CD8-positive, alpha-beta memory T cell (primary cell): ENCODE measurements at places on chromosomes 16 and 17.

DNA sequence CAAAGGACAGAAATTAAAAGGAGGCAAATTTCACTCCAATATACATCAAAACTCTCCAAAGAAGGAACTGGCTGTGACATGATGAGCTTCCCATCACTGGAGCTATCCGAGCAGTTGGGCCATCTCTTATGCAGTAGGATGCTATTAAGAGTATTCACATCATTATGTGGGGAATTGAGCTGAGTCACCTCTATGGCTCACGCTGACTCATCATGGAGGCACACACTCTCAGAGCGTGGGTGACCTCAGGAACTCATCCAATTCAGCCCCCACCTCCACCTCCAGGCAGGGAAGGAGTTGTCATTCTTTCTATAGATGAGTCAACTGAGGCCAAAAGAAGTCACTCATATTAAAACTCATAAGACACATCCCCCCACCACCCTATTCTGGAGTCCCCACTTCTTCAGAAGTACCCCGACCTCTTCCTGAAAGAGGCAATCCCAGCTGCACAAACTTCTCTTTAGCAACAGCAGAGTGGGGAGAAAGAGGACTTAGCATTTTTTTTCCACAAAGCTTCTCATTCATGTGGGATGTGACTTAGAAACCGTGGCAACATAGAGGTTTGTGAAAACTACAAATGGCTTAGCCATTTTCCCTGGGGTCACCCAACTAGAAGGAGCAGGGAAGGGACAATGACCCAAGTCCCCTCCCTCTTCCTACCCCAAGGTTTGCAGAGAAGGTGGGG is 32.5 kb downstream of the ABCC12 start:
- DNase-seq: no peak

DNA sequence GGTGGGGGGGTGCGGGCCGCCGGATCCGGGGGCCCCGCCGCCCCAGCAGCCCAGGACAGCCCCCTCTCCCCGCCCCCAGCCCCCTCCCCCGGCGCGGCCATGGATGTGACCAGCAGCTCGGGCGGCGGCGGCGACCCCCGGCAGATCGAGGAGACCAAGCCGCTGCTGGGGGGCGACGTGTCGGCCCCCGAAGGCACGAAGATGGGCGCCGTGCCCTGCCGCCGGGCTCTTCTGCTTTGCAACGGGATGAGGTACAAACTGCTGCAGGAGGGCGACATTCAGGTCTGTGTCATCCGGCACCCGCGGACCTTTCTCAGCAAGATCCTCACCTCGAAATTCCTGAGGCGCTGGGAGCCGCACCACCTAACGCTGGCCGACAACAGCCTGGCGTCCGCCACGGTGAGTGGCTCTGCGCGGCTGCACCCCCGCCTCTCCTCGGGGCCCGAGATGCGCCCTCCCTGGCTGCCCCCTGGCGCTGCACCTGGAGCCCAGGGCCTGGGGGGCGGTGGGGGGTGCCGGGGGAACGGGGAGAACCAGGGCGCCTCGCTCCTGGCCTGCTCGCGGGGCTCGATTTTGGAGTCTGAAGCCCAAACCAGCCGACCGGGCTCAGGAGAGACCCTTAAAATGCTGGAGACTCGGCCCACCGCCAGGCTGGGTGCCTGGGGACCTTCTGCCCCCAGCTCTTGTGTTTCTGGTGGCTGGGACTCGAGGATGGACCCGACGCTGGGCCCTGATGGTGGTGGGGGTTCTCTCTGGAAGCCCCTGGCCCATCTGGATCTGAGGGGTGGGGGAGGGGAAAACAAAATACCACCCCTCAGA is 744 bp downstream of the CMIP start:
- DNase-seq: peak; percentile 23

DNA sequence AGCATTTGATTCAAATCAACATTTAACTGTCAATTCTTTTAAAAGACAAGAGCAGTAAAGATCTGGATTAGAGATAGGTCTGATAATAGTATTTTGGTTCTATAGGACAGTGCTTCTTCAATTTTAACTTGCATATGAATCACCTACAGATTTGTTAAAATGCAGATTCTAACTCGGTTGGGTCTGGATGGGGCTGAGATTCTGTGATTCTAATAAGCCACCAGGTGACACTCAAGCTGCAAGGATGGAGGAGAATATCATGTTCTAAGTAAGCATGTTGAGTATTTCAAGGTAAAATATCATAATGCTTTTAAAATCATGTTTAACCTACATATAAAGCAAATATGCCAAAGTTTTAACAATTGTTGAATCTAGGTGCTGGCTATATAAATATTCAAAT is 15.8 kb downstream of the TSPOAP1 start:
- no peak for DNase-seq

DNA sequence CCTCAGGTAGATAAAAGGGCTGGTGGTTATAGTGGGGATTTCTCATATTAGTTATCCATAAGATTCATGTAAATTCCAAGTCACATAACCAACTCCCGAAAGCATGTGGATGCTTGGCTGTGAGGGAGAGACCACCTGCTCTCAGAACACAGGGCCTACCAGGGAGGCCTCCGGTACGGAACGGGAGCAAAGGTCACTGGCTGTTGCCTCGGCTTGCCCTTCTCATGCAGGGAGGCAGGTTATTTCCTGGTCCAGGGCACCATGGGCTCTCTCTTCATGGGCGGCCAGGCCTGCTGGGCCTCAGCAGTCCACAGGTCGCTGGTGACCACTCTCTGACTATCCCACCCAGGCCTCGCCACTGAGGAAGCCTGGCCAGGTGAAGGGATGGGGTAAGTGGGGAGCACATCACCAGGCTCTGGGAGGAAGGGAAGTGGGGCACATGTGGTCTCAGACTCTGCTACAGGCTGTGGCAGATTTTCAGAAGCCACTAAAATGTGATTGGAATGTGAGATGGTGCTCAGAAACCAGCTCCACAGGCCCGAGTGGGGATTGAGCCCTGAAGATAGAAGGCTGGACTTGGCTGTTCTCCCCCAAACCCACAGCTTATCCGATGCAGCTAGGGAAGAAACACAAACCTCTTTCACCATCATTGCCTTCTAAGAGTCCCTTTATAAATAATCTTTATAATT is 45.4 kb downstream of the HNF1B start:
- no peak for DNase-seq

- DNase-seq: no peak
Measured at GRCh38 chr17:1270210-1271029, at the start of gene BHLHA9. TSS of gene BHLHA9 (plus strand) at chr17:1270444. CDS start at chr17:1270564, 120 bp downstream.

- DNase-seq: no peak
Measured at GRCh38 chr17:39927929-39928857, 661 bp downstream of the LRRC3C start.

DNA sequence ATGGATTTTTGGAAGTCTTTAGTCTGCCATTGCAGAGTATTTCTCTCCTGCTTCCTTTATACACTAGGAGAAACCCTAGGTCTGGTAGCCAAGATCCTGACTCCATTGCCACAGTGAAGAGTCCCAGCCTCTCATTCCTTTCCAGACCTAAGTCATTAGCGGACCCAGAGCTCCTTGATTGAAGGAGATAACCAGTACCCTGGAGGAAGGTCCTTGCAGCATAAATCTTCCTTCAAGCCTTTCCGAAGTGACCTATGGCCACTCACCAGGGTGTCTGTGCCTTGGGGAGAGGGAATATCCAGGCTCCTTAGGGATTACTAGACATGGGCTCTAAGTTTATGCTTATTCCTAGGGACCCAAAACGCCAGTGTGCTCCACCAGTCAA is 35.8 kb downstream of the BCL7C start:
- no peak for DNase-seq

DNA sequence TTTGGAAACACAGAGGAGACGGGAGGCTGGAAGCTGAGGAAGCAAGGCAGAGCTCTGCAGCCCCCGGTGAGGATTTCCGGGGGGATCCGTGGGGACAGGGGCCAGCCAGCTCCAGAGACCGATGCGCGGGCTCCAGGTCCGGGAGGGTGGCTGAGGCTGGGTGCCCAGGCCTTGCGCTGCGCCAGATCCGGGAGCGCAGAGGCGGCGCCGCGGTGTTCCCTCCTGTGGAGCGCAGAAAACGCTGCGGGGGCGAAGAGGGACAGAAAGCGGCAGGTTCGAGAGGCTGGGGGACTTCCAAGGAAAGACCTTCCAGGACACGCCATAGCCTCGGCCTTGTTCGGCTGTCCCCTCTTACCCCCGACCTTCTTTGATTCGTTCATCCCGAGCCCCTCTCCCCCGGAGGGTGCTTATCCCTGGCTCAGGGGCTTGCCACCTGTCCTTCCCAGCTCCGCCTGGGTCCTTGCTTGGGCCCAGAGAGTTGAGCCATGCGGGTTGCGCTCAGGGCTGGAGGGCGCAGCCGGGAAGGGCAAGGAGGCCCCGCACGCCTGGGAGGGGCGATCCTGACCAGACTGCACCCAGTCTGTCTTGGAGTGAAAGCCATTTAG is 697 bp upstream of the SHISA9 start:
- no peak for DNase-seq

- DNase-seq: no peak
Measured at GRCh38 chr16:10684511-10685151, 10.1 kb downstream of the TEKT5 start.

GRCh38 chr16:61946019-61946418 is 90.2 kb downstream of the CDH8 start:
- DNase-seq: no peak

GRCh38 chr17:57482657-57483056 is 226.3 kb downstream of the MSI2 start:
- no peak for DNase-seq

DNA sequence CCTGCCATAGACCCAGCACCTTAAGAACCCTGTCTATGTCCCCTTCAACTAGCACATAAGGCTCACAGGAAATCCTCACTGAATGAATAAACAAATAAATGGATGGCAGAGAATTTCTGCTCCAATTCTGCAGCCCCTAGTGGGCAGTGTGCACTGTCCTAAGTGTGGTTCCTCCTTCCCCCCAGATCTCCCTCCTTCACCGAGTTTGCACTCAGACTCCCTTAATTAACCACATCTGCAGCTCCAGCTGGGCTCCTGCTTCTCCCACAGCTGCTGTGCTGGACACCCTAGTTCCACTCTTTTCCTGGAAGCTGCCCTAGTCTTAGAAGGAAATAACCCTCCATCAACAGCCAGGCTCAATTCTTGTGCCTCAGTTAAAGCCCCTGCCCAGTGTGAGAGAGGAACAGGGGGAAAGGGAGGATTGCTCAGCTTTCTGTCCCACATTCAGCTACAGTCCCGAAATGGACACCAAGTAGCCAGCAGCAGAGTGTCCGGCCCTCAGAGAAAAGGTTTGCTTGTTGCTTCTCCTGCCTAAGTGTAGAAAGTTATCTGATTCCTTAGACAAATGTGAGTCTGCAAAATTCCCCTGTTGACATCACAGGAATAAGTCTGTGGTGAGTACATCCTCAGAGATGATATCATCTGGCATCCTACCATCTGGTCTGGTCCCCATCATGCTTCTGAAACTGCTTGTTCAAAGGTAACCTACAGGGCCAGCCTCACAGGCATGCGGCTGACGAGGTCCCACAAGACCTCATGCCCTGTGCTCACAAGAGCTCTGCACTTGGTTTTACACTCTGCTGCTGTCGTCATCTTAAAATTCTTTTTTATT is 12.3 kb downstream of the LRRC3C start:
- no peak for DNase-seq

- no peak for DNase-seq
Measured at GRCh38 chr17:12089809-12090384, 69.2 kb downstream of the MAP2K4 start.

GRCh38 chr17:69414408-69415274 is at the start of gene MAP2K6:
TSS of gene MAP2K6 (plus strand) at chr17:69414697. CDS start at chr17:69414985, 288 bp downstream.
- peak; percentile 81 for DNase-seq

DNA sequence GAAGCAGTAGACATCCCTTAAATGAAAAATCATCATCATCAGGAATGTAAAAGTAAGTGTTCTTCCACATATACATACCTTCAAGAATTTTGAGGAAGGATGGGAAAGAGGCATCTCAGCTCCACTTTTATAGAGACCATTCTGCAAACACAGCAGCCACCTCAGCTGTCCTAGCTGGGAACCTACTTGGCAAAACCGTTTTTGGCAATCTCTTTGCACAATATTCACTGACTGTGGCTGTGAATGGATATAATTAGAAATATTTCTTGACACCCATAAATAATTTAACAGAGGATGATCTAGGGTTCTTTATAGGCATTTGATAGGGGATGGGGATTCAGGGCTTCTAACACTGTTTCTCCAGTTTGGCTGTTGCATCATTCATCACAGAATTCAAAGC is at the start of gene MYH4:
TSS of gene MYH4 (minus strand) at position 101 of the 400 bp plus-strand sequence. CDS start 2,814 bp downstream, outside the sequence.
- DNase-seq: no peak

GRCh38 chr17:29074488-29074887 is 31.5 kb downstream of the PIPOX start:
- DNase-seq: no peak

GRCh38 chr17:65902831-65903522 is 289.0 kb downstream of the CEP112 start:
- no peak for DNase-seq

DNA sequence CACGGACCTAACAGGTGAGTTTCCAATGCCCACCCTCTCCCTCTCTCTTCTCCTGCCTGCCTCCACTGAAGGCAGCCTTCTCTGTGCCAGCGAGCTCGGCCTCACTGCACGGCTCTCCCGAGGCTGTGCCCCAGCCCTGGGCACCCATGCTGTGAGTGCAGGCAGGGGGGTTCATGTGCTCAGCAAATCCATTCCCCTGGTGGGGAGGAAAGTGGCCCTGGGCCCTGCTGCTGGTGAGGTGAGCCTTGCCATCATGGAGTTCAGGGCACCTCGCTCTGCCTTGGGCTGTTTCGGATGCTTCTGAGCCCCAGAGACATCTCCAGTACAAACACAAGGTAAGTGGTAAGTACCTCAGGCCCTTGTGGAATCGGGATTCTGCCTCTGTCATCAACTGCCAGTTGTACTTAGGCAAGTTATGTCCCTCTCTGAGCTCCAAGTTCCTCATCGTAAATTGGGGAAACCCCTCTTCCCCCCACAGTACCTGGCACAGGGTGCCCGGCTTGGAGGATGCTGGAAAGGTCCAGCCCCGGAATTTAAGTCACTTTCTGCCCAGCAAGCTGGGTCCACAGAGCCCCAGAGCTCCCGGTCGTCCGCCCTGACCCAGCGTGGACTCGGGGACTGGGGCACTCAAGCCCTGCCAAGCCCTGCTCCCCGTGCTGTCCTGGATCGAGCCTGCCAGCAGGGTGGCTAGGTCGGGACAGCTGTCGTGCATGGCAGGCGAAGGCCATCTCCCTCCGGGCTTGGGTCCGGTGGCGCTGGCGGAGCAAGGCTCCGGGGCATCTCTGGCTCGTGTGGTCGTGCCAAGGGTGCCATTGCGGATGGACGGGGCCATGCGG is 684 bp upstream of the NUDT16L1 start:
- DNase-seq: peak; percentile 12

- DNase-seq: no peak
Measured at GRCh38 chr17:50542795-50543774, 3.9 kb upstream of the SPATA20 start.

GRCh38 chr17:17789828-17790636 is 46.8 kb downstream of the SREBF1 start:
- DNase-seq: no peak

GRCh38 chr16:83973077-83973476 is 5.0 kb downstream of the NECAB2 start:
- no peak for DNase-seq

- DNase-seq: no peak
Measured at GRCh38 chr17:51901242-51901641, 257.3 kb downstream of the CA10 start.

GRCh38 chr16:9417898-9418297 is 326.5 kb downstream of the HAPSTR1 start:
- DNase-seq: no peak
